T1000 (cell line): ENCODE measurements at places on chromosomes 4 and X.

DNA sequence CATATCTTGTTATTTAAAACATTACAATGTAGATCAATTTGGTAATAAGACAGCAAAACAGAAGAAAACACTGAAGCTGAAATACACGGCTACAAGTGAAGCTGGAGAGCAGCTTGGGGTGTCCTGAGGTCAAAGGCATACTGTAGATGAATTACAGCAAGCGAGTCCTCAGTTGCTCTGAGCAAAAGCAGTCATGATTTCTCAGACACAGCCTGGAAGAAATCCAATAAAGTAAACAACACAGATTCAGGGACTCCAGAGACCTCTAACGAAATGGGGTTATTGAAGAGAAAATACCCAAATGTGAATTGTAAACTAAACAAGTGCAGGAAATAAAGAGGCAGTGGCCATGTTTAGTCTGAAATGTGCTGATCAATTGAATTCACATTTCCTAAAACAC, 324.4 kb downstream of the CAMK2D start:
- no peak for DNase-seq

- peak; percentile 37 for DNase-seq
These were observed 123.6 kb upstream of the TET2 start for GRCh38 chr4:105022811-105023667.

- DNase-seq, result peak; percentile 60
These were observed at the start of gene COL25A1 for GRCh38 chr4:109302361-109303139. Gene COL25A1, minus strand, starts transcription at chr4:109302658.

DNA sequence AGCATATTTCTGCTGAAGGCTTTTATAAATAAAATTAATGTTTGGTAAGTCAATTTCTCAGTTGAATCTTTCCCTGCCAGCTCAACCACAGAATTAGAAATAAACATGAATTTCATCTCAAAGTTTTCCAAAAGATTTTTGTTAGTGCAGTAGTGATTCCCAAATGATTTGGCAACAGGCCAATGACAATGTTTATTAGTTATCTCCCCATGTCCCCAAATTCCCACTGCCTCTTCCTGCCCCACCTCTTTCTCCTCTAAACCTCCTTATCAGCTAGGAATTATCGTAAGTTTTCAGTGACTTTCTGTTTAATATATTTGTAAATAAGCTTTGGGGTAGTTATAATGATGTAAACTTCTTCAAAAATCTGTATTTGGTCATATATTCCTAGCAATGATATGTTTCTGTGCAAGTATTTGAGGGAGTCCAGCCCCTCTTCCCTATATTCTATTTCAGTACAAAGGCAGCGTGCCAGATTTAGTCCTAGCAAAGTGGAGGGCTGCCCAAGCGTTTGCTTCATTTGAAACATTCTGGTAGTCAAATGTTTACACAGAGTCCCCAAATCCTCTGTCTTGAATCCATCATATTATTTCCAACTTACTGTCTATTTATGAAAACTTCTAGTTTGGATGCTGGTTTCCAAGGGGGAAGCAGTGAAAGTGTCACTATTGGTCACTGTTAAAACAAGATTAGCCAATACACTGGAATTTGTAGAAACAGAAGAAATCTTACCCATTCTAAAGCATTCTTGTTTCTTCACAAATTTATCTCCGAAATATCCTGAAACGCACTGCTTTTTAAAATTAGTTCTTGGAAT, 33.7 kb upstream of the ANKRD50 start:
- no peak for DNase-seq
